Stimulated activated CD8-positive, alpha-beta memory T cell treated with anti-CD3 and anti-CD28 coated beads, Interleukin-7, amount 100 ng/mL, for 24 hours (primary cell): ENCODE measurements at places on chromosomes 6 and 20.
A peak's percentile ranks its signal among the peaks of the same experiment; 100 is the strongest.

DNA sequence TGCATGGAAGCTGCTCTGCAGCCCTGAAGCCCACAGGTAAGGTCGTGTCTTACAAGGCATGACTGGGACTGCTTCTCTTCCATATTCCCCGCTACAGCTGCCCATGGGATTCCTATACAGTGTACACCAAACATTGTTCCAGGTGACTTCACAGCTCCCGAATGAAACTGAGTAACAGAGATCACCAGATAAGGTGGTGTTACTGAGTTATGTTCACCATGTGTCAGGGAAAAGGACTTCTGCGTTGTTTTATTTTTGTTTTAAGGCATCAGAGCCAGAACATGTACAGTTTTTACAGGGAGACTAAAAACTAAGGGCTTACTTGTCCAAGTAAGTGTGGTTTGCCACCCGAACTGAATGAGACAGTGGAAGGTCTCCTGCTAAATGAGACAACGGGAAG is 138.3 kb downstream of the CD83 start:
- no peak for DNase-seq

GRCh38 chr6:168301648-168302398 is 17.8 kb downstream of the DACT2 start:
- DNase-seq = no peak

GRCh38 chr6:159821726-159822125 is 21.6 kb downstream of the PNLDC1 start:
- no peak for DNase-seq

DNA sequence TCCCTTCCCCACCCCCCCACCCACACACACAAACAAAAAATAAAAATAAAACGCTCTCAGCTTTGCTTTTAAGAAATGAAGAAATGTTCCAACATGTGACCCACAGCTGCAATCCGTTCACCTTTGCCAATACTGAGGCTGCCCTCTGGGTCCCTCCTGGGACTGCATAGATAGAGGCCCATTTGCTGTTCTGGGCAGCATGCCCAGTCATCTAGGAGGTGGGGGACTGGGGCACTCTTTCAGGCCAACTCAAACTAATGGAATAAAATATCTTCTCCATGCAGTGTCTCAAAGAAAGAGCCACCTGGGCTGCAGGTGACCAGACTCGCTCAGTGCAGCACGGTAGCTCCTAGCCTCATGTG is 79.9 kb downstream of the SLC22A3 start:
- DNase-seq = no peak

GRCh38 chr6:63492476-63492875 is 79.8 kb upstream of the LOC128125822 start:
- DNase-seq = no peak

- DNase-seq = no peak
Observed at GRCh38 chr6:166643891-166644590, 17.0 kb upstream of the RPS6KA2 start.

DNA sequence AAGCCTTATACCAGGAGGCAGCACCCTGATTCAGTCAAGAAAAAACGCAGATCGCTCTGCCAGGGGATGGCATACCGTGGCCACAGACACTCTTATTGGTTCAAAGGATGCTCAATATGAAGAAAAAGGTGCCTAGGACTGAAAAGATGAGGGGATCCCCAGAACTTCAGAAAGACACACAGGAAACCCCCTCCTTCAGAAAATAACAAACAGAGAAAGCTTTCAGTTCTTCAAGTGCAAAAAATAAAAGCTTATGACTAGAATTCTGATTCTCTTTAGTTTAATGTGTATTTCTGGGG is 17.7 kb upstream of the MYB start:
- DNase-seq = no peak

DNA sequence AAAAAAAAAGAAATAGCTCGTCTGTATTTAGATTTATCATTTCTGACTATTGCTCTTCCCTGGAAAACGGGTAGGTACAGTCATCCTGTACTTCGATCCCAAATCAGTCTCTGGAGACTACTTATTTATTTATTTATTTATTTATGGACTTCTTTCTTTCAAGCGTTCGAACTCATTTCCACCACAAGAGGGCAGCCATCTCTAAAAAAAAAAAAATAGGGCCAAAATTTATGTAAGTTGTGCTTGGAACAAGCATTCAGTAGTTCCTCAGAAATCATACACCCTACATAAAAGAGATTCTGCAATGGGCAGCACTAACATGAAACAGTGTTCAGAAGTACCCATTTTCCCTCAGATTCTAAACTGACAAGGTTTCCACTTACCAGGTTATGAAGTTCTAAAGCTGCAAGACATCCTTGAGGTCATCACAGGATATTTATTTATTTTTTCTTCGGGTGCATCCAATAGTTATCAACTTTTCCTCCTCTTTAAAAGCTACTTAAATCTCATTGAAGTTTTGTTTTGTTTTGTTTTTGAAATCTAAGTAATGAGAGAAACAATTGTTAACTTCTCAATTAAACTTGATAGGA is 1.9 kb upstream of the BMP2 start:
- no peak for DNase-seq

DNA sequence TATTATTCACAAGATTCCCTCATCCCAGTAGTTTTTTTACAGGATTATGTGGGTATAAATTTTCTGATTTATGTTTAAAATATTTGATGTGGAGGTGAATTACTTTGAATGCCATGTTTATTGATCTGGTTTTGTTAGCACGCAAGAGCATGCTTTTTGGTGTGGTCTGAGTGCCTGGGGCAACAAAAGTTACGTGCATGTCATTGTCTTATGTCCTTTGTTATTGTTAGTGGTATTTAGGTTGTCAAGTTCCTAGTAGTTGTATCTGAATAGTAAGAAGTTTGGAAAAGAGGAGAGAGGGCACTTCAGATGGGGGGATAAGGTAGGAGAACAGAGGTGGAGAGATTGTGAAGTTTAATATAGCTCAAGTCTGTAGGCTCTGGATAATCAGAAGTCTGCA is 95.0 kb downstream of the ATRN start:
- no peak for DNase-seq

GRCh38 chr6:82958551-82958950 is 107.1 kb downstream of the UBE3D start:
- DNase-seq = no peak

DNA sequence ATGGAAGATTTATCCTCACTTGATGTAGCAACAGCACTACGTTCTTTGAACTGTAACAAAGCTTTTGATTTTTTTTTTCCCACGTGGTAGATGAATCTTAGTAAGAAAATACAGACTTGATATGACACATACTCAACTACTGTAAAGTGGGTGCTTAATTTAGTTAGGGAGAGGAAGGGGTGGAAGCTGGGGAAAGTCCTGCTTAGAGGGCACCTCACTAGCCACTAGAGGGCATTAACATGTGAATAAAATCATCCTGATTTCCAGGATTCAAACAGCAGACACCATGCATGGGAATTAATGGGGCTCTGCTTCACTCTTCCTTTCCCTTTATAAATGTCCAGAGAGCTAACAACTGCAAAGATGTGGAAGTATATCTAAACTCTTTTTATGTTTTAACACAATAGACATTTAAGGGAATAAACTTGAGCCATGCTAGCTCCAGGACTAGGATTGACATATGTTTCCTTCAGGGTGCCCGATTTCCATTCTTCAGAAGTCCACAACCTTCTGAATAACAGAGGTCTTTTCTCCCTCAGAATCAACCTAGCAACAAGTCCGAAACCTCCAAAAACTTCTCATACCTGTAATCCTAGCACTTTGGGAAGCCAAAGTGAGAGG is 250.1 kb downstream of the ATXN1 start:
- DNase-seq = no peak

GRCh38 chr6:4904461-4905025 is 99.3 kb downstream of the RPP40 start:
- DNase-seq = no peak

DNA sequence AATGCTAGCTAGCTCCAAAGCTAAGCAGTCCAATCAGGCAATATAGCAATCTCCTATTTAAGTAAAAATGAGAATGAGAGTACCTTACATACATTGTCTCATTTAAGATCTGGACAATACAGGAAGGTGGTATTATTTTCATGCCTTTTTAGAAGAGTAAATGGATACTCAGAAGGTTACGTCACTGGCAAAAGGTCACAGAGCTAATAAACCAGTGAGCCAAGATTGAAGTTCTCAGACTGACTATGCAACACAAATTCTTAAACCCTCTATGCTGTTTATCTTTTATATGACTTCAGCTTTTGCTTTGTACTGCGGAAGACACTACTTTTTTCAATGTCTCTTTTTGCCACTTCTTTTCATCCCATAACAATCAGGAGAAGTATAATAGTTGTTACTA is 135.2 kb upstream of the PRL start:
- no peak for DNase-seq

- no peak for DNase-seq
Observed at GRCh38 chr20:46035253-46035652, 6.2 kb downstream of the SLC12A5 start.

GRCh38 chr6:37972994-37973757 is 153.6 kb downstream of the ZFAND3 start:
- DNase-seq = no peak

DNA sequence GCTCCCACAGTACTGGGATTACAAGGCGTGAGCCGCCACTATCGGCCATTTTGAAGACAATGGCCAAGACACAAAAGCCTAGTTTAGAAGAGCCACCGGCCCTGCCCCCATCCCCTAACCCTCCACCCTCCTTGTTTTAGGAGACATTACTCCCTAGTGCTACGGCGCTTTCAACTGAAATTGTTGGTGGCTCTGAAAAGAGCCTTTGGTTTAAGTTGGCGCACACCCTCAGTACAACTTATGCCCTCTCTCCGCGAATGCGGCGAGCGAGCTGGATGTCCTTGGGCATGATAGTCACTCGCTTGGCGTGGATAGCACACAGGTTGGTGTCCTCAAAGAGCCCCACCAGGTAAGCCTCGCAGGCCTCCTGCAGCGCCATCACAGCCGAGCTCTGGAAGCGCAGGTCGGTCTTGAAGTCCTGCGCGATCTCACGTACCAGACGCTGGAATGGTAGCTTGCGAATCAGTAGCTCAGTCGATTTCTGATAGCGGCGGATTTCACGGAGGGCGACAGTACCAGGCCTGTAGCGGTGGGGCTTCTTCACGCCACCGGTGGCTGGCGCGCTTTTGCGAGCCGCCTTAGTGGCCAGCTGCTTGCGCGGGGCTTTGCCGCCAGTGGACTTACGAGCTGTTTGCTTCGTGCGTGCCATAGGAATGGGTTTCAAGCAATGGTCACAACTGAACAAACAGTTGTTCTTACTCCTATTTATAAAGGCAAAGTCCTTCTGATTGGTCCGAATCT is 114.9 kb upstream of the BTN3A2 start:
- DNase-seq = peak; percentile 29

GRCh38 chr20:50438986-50439407 is 71.2 kb upstream of the PTPN1 start:
- DNase-seq = no peak
